ENCODE measurements at places on chromosomes 2 and 18.

- no peak for DNase-seq
Measured at GRCh38 chr18:8174771-8175170, 434.5 kb upstream of the RAB12 start.

GRCh38 chr2:18598848-18599484, 9.6 kb upstream of the NT5C1B start:
- no peak for DNase-seq

DNA sequence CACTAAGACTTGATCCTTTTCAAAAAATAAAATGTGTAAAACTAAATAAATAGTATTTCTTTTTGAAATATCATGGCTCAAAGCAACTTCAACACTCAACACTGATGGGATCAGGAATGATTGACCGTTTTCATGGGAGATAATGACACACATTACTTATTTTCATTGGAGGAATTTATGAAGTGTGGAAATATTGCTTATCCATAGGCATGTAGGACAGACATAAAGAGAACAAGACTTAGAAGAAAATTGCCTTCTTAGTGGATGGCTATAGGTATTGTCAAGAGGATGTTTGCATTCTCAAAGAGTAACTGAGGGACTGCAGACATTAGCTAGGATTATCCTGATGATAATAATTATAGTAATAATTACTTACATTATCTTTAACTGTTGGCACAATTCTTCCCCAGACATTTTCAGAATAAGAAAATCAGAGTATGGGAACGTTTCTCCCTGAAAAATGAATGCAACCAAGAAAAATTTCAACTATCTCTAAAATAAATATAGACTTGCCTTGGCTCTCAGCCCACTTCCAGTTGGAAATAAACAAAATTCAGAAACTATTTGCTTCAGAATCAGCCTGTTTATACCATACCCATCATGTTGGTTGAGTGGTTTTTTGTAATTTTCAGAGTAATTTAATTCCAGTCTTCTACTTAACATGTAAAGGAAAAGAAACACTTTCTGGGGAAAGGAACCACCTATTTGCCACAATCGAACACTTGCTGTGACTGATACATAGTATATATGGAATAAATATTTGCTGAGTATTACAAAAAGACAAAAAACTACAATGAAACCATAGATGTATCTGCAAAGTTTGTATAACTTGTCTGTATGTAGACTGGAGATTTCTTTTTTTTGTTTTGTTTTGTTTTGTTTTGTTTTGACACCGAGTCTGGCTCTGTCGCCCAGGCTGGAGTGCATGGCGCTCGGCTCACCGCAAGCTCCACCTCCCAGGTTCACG, 165.7 kb downstream of the TMX3 start:
- no peak for DNase-seq

GRCh38 chr18:79424880-79425568, 29.3 kb downstream of the NFATC1 start:
- DNase-seq, result no peak

- no peak for DNase-seq
Measured at GRCh38 chr2:141417246-141417797, 713.5 kb downstream of the LRP1B start.

GRCh38 chr2:167875529-167875928, 371.9 kb downstream of the STK39 start:
- no peak for DNase-seq
